AG04449 (cell line): ENCODE measurements at places on chromosomes 1 and 21.

DNA sequence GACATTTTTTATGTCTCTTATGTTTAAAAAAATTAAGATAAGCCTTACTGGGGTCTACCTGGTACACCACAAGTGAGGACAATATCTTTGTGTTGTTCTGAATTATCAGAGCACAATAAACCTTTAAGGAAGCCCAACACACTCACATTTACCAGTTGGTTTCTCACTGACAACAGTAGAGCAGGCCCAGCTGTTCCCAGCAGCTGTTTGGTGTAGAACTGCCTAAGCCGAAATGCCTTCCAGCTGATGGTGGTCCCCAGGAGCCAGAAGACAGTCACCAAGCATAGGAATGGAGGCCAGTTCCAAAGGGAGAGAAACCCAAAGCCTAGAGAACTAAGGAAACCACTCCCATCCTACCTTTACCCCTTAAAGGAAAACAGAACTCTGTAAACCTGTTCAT is 428.6 kb upstream of the CAMK1G start:
- no peak for DNase-seq

DNA sequence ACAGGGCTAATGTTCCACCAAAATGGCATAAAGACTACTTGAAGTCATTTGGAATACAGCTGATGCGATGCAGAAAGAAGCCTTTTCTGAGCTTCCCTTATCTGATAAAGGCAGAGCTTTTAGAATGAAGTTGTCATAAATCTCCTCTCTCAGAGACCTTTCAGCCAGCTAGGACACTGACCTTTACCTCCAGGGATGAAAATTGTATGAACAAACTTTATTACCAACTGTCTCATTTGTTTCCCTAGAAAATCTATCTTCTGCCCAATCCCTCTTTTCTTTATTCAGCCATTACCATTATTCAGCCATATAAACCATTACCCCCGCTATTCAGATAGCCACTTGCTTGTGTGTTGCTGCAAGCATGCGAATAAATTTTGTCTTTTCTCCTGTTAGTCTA is 29.7 kb upstream of the RNF2 start:
- DNase-seq, result no peak

DNA sequence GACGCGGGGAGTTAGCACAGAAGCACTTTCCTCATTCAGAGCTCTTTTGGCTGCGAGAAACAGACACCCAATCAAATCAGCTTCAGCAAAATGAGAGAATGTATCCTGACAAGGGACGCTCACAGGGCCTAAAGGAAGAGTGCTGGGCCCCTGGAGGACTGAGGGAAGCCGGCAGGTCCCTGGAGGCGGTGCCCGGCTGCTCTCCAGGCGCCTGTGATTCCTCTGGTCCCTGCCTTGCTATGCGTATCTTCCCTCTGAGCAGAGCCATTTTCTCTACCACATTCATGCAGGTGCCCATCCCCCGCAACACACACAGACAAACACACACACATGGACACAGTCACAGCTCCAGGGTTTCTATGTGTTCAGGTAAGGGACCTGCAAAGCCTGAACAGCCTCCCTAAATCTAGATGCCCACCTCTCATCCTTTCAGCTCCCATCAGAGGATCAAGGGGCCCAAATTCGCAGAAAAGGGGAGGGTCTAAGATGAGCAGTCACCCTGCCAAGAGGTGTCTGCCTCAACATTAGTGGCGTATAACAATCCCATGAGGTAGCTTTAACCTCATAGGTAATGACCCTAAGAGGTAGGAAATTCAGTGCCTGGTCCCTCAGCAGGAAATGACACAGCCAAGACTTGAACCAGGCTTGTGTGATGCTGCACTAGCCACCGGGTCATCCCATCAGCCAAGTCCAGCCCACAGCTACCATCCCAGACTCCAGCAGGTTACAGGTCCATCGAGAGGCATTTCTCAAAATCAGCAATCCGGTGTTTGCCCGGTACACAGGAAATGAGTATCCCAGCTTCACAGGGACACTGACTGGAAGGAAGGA is 29.0 kb downstream of the PTAFR start:
- no peak for DNase-seq

GRCh38 chr1:222021129-222021528 is 279.2 kb upstream of the DUSP10 start:
- DNase-seq, result no peak

GRCh38 chr1:46699666-46700065 is 19.2 kb downstream of the EFCAB14 start:
- DNase-seq, result no peak

DNA sequence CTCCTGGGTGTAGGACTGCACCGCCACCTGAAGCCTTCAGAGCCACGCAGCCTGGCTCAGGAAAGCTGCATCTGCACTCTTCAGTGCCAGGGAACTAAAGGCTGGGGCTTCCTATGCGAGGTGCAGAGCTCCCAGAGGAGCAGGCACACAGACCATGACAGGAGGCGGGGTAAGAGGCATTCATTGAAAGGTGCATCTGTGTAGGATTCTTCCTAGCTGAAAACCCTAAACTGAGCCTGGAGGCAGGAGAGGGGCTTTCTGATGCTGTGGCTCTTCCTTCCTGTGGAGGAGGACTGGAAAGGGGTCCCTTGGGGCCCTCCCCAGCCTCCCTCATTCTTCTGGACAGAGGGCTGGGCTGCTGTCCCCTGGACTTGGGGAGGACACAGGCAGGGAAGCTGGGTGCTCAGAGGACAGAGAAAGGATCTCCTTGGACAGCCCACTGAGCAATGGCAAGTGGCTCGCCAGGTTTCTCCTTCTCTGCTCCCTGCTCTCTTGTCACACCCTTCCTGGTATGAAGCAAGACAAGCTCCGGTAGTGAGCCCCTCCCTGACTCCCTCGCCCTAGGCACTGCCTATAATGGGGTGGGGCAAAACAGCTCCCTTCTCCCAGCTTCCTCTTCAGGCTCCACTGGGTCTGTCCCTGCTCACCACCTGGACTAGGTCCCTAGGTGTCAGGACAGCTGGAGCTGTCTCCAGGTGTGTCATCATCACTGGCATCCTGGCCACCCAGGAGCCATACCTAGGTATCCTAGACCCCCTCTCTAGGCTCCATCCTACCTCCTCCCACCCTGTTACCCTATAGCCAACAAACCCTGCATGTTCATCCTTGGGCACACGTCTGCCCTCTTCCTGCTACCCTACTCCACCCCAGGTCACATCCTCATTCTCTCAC is 20.0 kb downstream of the S100A6 start:
- DNase-seq, result no peak

DNA sequence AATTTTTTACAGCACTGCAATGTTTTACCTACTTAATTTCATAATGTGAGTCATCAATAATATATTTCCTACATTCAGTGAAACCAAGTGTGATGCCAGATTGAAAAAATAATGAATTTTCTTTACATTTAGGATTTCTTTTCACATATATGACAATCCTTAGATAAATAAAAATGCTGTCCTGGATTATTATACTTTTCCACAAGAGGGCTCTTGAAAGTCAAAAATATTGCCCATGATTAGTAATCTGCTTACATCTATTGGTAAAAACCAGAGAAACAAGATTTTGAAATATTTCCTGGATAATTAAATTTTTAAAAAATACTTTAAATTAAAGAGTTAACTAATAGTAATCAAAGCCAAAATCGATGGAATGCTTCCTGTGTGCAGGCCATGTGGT is 86.8 kb upstream of the PLPPR4 start:
- DNase-seq, result no peak

GRCh38 chr1:242522304-242522945 is 2.1 kb downstream of the PLD5 start:
- DNase-seq, result no peak

- DNase-seq, result no peak
Measured at GRCh38 chr1:180247061-180247460, 17.0 kb downstream of the LHX4 start.
